ENCODE measurements at places on chromosomes 2 and 18. TPM values are rescaled to one million over a fixed set of nuclear protein-coding genes. Genes with fewer than 3 reads are reported as not detected.
A peak's percentile ranks its signal among the peaks of the same experiment; 100 is the strongest.

DNA sequence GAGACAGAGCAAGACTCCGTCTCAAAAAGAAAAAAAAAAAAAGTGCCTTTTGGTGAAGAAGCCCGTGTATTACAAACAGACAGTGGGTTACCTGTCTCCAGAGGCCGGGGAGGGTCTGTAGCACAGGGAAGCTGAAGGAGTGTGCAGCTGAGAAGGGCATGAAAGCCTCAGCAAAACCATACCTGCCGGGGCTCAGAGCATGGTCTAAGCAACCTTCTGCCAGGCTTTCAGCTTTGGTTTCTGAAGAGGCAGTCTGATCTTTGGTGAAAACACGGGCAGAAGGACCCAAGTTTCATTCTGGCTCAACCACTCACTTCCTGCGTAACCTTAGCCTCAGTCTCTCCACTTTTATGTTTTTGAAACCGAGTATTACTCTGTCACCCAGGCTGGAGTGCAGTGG is 21.5 kb downstream of the SH2D6 start:
- no peak overlapping the region for H3K27ac ChIP-seq
- no peak overlapping the region for H3K4me3 ChIP-seq
- no peaks in the 10 kb centered on the region for H3K36me3 ChIP-seq

- no peaks in the 10 kb centered on the region for H3K27me3 ChIP-seq
- DNase-seq, result no peak
- H3K4me1 ChIP-seq, result peaks cover 25% of the 10 kb centered on the region
- peaks cover 4% of the 10 kb centered on the region for H3K36me3 ChIP-seq
Observed at GRCh38 chr2:74865770-74866674, 32.1 kb downstream of the HK2 start.

DNA sequence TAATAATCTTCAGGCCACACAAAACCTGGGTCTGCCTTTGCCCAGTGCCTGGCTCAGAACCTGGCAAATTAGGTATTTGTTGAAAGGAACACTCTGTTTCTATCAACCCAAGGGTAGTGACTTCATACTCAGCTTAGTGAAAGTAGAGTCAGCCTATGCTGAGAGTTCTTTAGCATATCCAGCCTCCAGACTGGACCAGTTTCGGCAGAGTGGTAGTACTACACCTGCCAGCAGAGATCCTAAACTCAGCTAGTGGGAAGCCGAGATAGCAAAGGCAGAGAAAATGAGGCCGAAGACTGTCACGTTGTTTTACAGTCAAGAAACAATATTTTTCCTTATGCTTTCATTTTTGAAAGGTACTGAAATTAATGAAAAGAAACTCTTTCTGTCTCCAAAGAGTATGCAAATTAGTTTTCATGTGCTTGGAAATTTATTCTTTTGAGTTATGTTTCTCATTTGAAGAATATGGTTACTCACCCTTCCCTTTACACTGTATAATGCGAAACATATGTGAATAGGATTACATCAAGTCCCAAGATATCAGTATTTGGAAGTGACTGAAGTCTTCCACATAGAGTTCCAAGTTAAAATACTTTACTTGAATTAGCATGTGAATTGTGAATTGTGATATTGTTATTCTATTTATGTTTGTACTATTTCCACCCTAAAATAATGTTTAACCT is 52.2 kb upstream of the UGP2 start:
- no peak overlapping the region for H3K27ac ChIP-seq
- no peaks in the 10 kb centered on the region for H3K36me3 ChIP-seq
- H3K4me3 ChIP-seq, result no peak overlapping the region
- no peak for DNase-seq
- H3K4me1 ChIP-seq, result no peaks in the 10 kb centered on the region
- no peaks in the 10 kb centered on the region for H3K27me3 ChIP-seq

- no peaks in the 10 kb centered on the region for H3K36me3 ChIP-seq
- peaks cover 23% of the 10 kb centered on the region for H3K4me1 ChIP-seq
- no peak for DNase-seq
Observed at GRCh38 chr2:178275600-178275999, 81.3 kb downstream of the OSBPL6 start.

GRCh38 chr2:209946539-209946938 is 55.9 kb upstream of the RPE start:
- H3K4me3 ChIP-seq, result no peak overlapping the region
- no peaks in the 10 kb centered on the region for H3K4me1 ChIP-seq
- no peak overlapping the region for H3K27ac ChIP-seq
- peaks cover 1% of the 10 kb centered on the region for H3K36me3 ChIP-seq

DNA sequence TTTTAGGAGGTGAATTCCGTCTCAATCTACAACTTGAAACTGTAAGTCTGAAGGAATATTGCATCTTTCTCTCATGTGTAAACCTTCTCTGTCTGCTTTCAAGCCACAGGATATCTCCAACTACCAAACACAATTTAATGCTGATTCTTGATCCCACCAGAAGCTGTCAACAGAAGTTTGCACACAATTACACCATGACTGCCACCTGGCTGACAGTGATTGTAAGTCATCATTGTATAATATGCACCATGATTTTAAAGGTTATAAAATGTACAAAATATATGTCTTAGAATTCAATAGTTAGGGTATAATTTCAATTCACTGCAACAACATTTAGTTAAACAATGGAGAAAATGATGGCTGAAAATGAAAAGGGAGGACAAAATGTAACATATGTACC is 18.4 kb downstream of the PREPL start:
- no peak overlapping the region for H3K4me3 ChIP-seq
- DNase-seq, result no peak
- H3K4me1 ChIP-seq, result peaks cover 2% of the 10 kb centered on the region
- no peaks in the 10 kb centered on the region for H3K27me3 ChIP-seq
- no peak overlapping the region for H3K27ac ChIP-seq

GRCh38 chr2:48471048-48471474 is 58.9 kb upstream of the STON1 start:
- no peaks in the 10 kb centered on the region for H3K27me3 ChIP-seq
- DNase-seq, result no peak
- H3K36me3 ChIP-seq, result peaks cover 27% of the 10 kb centered on the region
- H3K4me3 ChIP-seq, result no peak overlapping the region

- H3K4me3 ChIP-seq, result no peak overlapping the region
- DNase-seq, result no peak
- no peaks in the 10 kb centered on the region for H3K27me3 ChIP-seq
- H3K27ac ChIP-seq, result no peak overlapping the region
- no peaks in the 10 kb centered on the region for H3K36me3 ChIP-seq
Observed at GRCh38 chr18:42860011-42860410, 255.5 kb downstream of the RIT2 start.

- no peaks in the 10 kb centered on the region for H3K36me3 ChIP-seq
- H3K4me1 ChIP-seq, result peaks cover 14% of the 10 kb centered on the region
- peaks cover 84% of the 10 kb centered on the region for H3K27me3 ChIP-seq
- H3K27ac ChIP-seq, result peak overlapping the region; percentile 64
Observed at GRCh38 chr2:172096626-172097547, 5.8 kb downstream of the DLX2 start.

- H3K27ac ChIP-seq, result no peak overlapping the region
- peaks cover 20% of the 10 kb centered on the region for H3K27me3 ChIP-seq
- no peaks in the 10 kb centered on the region for H3K4me1 ChIP-seq
- H3K36me3 ChIP-seq, result no peaks in the 10 kb centered on the region
- H3K4me3 ChIP-seq, result no peak overlapping the region
Observed at GRCh38 chr18:62345909-62346308, 20.8 kb downstream of the TNFRSF11A start.

DNA sequence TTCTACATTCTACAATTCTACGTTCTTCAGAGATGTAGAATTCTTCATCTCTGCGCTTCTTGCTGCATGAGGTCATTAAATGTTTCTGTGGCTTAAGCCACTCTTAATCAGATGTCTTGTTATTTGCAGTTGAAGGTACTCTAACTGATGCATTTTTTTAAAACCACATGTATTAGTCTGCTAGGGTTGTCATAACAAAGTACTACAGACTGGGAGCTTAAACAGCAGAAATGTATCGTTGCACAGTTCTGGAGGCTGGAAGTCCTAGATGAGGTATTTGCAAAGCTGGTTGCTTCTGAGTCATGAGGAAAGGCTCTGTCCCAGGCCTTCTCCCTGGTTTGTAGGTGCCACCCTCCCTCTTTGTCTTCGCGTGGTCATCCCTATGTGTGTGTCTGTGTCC is 176.3 kb upstream of the GLI2 start:
- peaks cover 40% of the 10 kb centered on the region for H3K27me3 ChIP-seq
- no peak for DNase-seq
- peaks cover 29% of the 10 kb centered on the region for H3K4me1 ChIP-seq
- H3K4me3 ChIP-seq, result no peak overlapping the region
- no peak overlapping the region for H3K27ac ChIP-seq

- H3K27ac ChIP-seq, result no peak overlapping the region
- H3K4me1 ChIP-seq, result peaks cover 2% of the 10 kb centered on the region
- H3K36me3 ChIP-seq, result no peaks in the 10 kb centered on the region
- H3K27me3 ChIP-seq, result peaks cover 7% of the 10 kb centered on the region
Observed at GRCh38 chr2:2018713-2019410, 274.5 kb upstream of the PXDN start.

DNA sequence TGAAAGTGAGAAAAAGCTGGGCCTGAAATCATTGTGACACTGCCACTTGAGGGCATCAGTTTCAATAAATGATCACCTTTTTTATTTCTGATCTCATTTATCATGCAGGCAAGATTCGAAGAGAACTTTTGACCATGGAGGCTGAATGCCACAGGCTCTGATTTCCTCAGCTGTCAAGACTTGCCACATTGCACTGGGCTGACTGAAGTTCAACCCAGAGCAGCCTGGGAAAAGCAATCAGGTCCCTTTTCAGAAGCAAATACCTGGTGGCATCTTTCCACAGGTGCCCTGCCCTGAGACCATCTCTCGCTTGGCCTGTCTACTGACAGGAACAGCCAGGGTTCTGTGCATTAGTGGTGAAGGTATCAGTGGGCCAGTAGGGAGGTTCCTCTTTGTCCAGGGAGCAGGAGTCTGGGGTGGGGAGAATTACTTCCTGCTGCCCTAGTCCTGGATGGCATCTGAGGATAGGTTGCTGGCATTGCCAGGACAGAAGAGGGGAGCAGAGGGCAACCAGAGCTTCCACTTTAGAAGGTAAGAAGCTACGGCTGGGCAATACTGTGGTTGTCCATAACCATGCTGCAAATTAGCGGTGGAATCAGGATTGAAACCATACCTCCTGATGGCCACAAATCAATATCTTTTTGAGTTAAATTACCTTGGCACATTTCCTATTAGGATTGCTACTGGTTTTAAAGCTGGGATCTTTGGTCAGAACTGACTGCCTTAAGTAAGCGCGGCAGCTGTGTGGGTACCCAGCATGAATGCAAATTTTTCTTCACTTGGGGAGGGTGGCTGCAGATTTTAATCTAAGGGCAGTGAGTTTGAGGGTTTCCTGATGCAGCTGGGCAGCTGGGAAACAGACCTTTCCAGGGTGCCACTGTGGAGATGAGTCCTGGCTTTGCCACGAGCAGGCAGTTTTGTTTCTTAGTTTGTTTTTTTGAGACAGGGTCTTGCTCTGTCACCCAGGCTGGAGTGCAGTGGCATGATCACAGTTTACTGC is 394.5 kb downstream of the ALK start:
- H3K27ac ChIP-seq, result no peak overlapping the region
- H3K4me3 ChIP-seq, result no peak overlapping the region
- H3K27me3 ChIP-seq, result peaks cover 25% of the 10 kb centered on the region

- no peaks in the 10 kb centered on the region for H3K36me3 ChIP-seq
- no peak overlapping the region for H3K4me3 ChIP-seq
- no peak for DNase-seq
- H3K4me1 ChIP-seq, result peaks cover 7% of the 10 kb centered on the region
- peak overlapping the region; percentile 65 for H3K27ac ChIP-seq
Observed at GRCh38 chr2:97701186-97701585, 12.2 kb upstream of the ZAP70 start.

GRCh38 chr2:104428155-104428554 is 425.8 kb upstream of the POU3F3 start:
- H3K36me3 ChIP-seq, result no peaks in the 10 kb centered on the region
- no peak overlapping the region for H3K4me3 ChIP-seq
- DNase-seq, result no peak
- no peak overlapping the region for H3K27ac ChIP-seq
- H3K4me1 ChIP-seq, result no peaks in the 10 kb centered on the region

The HOXD8 gene
- total RNA-seq, result not detected

The BMP10 gene
- total RNA-seq, result not detected

The DNAH6 gene
- total RNA-seq, result 5.5 TPM
